ENCODE measurements at places on chromosomes 1 and 21. TPM values are rescaled to one million over a fixed set of nuclear protein-coding genes. Genes with fewer than 3 reads are reported as not detected.

The AGT gene
- total RNA-seq, result 3.3 TPM

The SELP gene
- 1.7 TPM for total RNA-seq

The COL6A2 gene
- 192 TPM for total RNA-seq

DNA sequence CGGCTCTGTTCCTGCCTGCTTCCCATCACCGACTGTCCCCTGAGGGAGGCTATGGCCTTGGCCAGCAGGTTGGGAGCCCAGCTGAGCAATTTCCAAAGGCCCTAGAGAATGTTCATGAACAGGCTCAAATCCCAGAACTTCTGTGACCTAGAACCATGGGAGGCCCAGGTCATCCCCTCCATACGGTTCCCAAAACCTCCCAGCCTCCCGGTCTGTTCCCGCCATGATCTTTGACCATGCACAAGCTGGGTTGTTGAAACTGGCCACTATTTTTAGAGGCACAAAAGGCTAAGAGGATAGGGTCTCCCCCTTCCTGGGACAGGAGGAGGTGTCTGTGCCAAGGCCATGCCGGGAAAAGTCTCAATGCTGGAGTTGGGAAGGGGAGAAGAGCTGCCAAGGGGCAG, 27.5 kb downstream of the EPHA2 start:
- peak; percentile 77 for DNase-seq

- DNase-seq, result peak; percentile 79
These were observed 46.0 kb upstream of the EDARADD start for GRCh38 chr1:236348071-236348470.

The MPL gene
- 0.56 TPM for total RNA-seq

The RGS16 gene
- total RNA-seq, result 0.93 TPM

GRCh38 chr1:116532671-116533428, 38.0 kb downstream of the CD58 start:
- no peak for DNase-seq

The OLIG2 gene
- not detected for total RNA-seq

The SMCP gene
- total RNA-seq, result 786 TPM

The SERINC2 gene
- total RNA-seq, result 10.8 TPM

DNA sequence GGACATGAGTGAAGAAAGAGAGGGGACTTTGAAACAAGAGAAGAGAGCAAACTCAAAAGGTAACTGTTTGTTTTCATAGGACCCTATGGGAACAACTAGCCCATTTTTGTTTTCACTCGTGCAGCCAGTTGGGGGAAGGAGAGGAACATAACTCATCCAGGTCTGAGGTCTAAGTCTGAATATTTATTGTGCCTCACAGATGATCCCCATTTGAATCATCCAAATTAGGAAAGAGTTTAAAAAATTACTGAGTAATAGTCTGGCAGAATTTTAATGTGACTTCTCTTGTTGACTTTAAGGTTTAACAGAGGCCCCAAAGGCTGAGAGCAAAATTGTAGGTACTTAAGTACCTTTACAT, 10.4 kb upstream of the TSPAN2 start:
- no peak for DNase-seq

Data from testis (tissue), 5 donors.